T47D (cell line): ENCODE measurements at places on chromosomes 11 and 22.

DNA sequence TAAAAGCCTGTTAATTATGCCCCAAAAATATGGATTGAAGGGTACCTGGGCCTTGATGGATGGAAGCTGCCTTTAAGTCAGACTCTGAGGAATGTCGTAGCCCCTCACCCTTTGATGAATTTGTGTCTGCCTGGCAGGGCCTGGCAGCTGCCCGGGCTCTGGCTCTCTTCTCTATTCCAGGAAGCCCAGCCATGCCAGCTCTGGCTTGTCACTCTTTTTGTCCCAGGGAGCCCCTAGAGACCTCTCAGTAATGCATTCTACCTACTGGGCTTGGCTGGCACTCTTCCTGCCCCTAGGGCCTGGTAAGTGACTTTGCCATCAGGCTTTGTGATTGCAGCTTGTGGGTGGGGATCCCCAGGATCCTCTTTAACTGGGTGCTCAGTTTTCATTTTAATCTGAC, 103.8 kb downstream of the GRIK4 start:
- DNase-seq, result no peak

GRCh38 chr11:67353317-67354074, at the start of gene POLD4:
Gene POLD4, minus strand, starts transcription at chr11:67353546. Its CDS starts 147 bp downstream, at chr11:67353399.
- peak; percentile 96 for DNase-seq

DNA sequence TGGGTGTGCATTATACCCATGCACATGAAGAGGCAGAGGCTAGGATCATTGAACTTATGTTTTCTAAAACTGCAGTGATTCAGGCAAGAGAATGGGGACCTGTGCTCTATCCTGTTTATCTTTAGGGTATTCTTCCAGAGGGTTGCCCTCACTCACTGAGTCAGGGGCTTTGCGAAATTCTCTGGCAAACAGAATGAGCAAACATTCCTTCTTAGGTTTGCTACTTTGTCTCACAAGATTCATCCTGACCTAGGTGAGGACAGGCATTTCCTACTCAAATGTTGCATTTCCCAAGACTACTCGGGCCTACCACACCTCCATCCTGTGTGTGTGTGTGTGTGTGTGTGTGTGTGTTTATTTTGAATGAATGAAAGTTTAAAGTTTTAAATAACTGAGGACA, 2.7 kb upstream of the EIF3M start:
- DNase-seq, result no peak

GRCh38 chr22:20751185-20751851, 22.6 kb upstream of the SERPIND1 start:
- DNase-seq, result no peak

GRCh38 chr11:120235024-120235628, 4.8 kb upstream of the POU2F3 start:
- peak; percentile 93 for DNase-seq

DNA sequence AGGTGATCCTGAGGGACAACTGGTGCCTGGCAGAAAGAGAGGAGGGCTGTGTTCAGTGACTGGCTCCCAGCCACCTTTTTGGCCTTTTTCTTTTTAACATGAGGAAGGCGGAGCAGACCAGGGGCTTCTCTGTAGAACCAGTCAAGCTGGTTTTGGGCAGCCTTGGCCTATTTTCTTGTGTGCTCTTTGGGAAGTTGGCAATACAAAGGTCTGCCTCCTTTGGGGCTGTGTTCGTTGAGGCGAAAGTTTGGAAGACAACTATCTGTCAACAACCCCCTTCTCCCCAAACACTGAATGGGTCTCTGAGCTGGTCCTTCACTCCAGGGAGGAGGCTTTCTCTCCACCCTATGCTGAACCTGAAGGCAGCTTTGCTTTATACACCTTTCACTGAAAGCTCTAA, 8.5 kb downstream of the MARK2 start:
- DNase-seq, result no peak

DNA sequence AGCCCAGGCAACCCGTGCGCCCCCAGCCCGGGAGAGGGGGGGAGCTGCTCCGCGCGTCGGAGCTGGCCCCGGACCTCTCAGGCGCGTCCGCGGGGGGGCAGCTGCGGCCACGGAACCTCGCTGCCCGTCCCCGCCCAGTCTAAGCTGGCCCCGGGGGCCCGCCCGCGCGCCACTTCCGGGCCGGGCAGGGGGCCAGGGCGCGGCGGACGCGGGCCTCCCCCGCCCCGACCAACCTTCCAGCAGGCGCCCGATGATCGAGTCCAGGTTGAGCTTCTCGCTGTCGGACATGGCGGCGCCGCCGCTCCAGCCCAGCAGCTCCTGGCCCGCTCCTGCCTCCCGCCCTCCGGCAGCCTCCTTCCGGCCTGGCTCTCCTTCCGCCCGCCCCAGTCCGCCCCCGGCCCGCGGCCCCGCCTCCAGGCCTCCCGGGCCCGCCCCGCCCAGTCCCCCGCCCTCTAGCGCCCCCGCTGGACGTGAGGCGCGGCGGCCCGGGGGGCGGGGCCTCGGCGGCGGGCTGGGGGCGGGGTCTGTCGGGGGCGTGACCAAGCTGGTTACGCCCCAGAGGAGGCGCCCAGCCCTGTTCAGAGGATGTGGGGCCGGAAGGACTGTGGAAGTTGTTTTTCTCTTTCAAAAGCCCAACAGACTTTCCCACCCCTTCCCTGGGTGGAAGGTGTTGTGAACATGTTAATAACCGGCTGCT, at the start of gene PPP1CA:
Gene PPP1CA, minus strand, starts transcription at position 364 of the 697 bp plus-strand sequence. Its CDS starts 76 bp downstream, at position 288.
- peak; percentile 97 for DNase-seq

DNA sequence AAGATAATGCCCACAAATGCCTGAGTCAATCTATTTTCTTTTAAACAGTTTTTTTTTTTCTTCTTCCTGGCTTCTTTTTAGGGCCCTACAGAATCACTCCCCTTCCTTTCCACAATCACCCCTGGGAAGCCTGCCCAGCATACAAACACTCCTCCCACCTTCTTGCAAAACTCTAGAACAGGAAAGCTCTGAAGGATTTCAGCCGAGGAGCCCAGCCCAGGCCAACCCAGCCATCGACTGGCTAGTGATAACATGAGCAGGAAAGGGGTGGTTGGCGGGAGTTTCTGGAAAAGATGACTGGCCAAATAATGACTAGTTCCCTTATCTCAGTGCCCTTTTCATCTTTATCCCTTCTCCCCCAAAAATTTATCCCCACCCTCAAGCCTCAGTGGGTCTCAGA, 68.2 kb downstream of the USP35 start:
- DNase-seq, result no peak

GRCh38 chr11:69541001-69541285, 59.5 kb downstream of the LINC01488 start:
- no peak for DNase-seq

- DNase-seq, result no peak
These were observed 65.6 kb downstream of the LARGE1 start for GRCh38 chr22:33854724-33855123.

DNA sequence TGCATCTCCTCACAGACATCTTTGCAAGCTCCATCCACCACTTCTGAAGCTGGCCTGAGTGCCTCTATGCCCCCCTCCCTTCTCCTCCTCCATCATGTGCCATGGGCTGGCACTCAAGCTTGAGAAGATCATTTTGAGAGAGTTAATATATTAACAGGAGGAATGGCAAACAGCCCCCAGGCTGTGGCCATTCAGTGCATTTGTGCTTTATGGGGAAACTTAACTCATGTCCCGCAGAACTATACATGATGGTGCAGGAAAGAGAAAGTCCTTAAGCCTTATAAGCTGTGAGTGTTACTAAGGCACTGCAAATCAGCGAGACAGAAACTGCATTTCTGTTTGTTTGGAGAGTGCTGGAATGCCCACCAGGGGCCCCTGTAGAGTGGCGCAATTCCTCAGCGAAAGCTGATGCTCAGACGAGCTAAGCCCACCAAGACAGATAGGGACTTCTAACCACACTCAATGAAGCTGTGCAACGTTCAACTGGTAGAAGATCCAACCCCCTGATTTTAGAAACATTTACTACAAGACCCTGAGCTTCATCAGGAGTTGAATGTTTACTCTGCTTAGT, 26.8 kb upstream of the PHLDA2 start:
- no peak for DNase-seq
